Smooth muscle cell of trachea (primary cell): ENCODE measurements at places on chromosomes 2 and 18. TPM values are rescaled to one million over a fixed set of nuclear protein-coding genes. Genes with fewer than 3 reads are reported as not detected.

CNTNAP5 gene
- total RNA-seq: not detected in 2 replicates

CPSF3 gene
- total RNA-seq: 52.8 and 83.0 TPM in 2 replicates

OTOF gene
- total RNA-seq: not detected in 2 replicates

NAT8 gene
- total RNA-seq: not detected in 2 replicates

SLC16A14 gene
- 2.0 and 2.6 TPM in 2 replicates for total RNA-seq

HOXD8 gene
- 0.33 and 0.44 TPM in 2 replicates for total RNA-seq

GDF7 gene
- total RNA-seq: 0.15 TPM in 1 of 2 replicates, not detected in the other

NETO1 gene
- 0.17 TPM in 1 of 2 replicates, not detected in the other for total RNA-seq

FASTKD1 gene
- 15.1 and 18.6 TPM in 2 replicates for total RNA-seq

MC2R gene
- total RNA-seq: not detected in 2 replicates

AMER3 gene
- under 0.01 TPM in 1 of 2 replicates, not detected in the other for total RNA-seq

ACKR3 gene
- 0.73 and 3.0 TPM in 2 replicates for total RNA-seq

CNDP1 gene
- not detected in 2 replicates for total RNA-seq

PDIA6 gene
- 488 and 549 TPM in 2 replicates for total RNA-seq

PROM2 gene
- 0.29 and 0.83 TPM in 2 replicates for total RNA-seq

GLS gene
- total RNA-seq: 136 and 142 TPM in 2 replicates

IL36B gene
- total RNA-seq: not detected in 2 replicates

SLC23A3 gene
- 1.2 and 2.0 TPM in 2 replicates for total RNA-seq

CMPK2 gene
- 0.50 and 0.58 TPM in 2 replicates for total RNA-seq

RNU2-63P gene
- not detected in 2 replicates for total RNA-seq

DSG4 gene
- not detected in 2 replicates for total RNA-seq

PDE1A gene
- total RNA-seq: 26.5 and 75.3 TPM in 2 replicates

DLX2 gene
- total RNA-seq: 0.17 and 0.29 TPM in 2 replicates

LAMA1 gene
- 3.6 and 13.7 TPM in 2 replicates for total RNA-seq

KCNJ3 gene
- not detected in 2 replicates for total RNA-seq

FAM210A gene
- total RNA-seq: 22.0 and 28.3 TPM in 2 replicates

TM4SF20 gene
- 0.33 TPM in 1 of 2 replicates, not detected in the other for total RNA-seq

CHST10 gene
- total RNA-seq: 5.2 and 8.6 TPM in 2 replicates

GYPC gene
- 71.0 and 112 TPM in 2 replicates for total RNA-seq

CRYGC gene
- not detected in 2 replicates for total RNA-seq

EGR4 gene
- total RNA-seq: 0.83 TPM in 1 of 2 replicates, not detected in the other

MC4R gene
- total RNA-seq: not detected in 2 replicates

TTC39C gene
- total RNA-seq: 33.3 and 38.9 TPM in 2 replicates

MYO1B gene
- total RNA-seq: 104 and 109 TPM in 2 replicates

KATNAL2 gene
- 6.7 and 9.6 TPM in 2 replicates for total RNA-seq

SERPINB5 gene
- 0.29 TPM in 1 of 2 replicates, not detected in the other for total RNA-seq

SPP2 gene
- not detected in 2 replicates for total RNA-seq
